Mucosa of gallbladder (tissue), 1 donor: ENCODE measurements at places on chromosomes 5 and 9. TPM values are rescaled to one million over a fixed set of nuclear protein-coding genes. Genes with fewer than 3 reads are reported as not detected.

The C9 gene
- total RNA-seq, result 1.0 TPM

The SPATA31C1 gene
- total RNA-seq, result not detected

The PHYHD1 gene
- total RNA-seq, result 14.6 TPM

The PCDHA4 gene
- 8.0 TPM for total RNA-seq

The CRHBP gene
- 1.5 TPM for total RNA-seq

The SLC4A9 gene
- total RNA-seq, result 0.86 TPM

The ANKRD18A gene
- 11.8 TPM for total RNA-seq

The EFNA5 gene
- total RNA-seq, result 27.9 TPM

The MARVELD2 gene
- total RNA-seq, result 47.1 TPM

The SPATA31E1 gene
- not detected for total RNA-seq

DNA sequence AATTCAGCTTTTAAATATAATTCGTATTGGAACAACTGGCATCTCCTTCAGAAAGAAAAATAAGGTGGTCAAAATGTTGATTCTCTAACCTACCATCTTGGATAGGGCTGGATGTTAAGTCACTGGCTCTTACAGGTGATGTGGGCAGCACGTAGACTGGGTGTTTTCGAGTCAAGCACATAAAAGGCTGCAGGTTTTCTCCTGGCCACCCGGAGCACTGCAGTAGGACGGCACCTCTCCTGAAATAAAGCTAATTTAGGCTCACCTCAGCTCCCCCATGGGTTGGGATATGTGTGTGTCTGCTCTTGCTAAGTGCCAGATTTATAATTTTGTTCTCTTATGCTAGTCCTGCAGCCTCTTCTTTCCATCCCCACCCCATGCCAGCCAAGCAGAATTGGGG is 80.3 kb downstream of the IQGAP2 start:
- DNase-seq, result no peak

- DNase-seq, result no peak
Measured at GRCh38 chr5:124905256-124906130, 159.1 kb upstream of the ZNF608 start.

GRCh38 chr9:109264877-109265587 is 55.8 kb downstream of the EPB41L4B start:
- DNase-seq, result peak; percentile 17

DNA sequence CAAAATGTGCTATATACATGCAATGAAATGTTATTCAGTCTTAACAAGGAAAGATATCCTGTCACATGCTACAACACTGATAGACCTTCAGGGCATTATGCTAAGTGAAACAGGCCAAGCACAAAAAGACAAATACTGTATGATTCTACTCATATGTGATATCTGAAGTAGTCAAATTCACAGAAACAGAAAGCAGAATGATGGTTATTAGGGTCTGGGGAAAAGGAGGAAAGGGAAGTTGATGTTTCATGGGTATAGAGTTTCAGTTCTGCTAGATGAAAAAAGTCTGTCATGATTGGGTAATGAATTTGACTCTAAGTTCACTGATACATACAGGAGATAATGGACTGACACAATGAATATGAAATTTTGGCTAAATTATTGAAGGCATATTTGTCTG is 11.2 kb upstream of the RIC1 start:
- no peak for DNase-seq

DNA sequence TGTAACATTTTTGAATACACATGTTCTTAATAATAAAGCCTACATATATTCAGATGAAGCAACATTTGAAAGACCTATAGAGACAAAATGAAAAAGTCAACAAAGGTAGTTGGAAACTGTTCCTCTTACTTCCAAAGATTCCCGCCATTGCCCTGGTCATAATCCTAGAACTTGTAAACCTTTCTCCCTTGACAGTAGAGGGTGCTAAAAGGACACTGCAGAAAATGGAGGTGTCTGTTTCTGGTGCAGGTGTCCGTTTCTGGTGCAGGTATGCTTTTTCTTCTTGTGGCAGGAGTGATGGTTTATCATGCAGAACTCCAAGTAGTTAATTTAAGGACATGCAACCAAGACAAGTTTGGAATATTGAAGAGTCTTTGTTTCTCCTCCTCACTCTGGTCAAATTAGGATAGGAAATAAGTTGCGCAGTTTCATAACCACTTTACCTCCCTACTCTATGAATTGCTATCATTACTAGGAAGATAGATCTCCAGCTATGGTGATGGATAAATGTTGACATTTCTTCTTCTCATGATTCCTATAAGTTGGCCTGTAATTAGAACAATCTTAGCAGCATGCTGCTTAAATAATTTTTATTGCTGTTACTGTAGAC is 56.0 kb upstream of the FAM174A start:
- no peak for DNase-seq

GRCh38 chr9:131349881-131350563 is 43.9 kb upstream of the PRRC2B start:
- peak; percentile 87 for DNase-seq

GRCh38 chr5:6700074-6700684 is 13.1 kb upstream of the TENT4A start:
- DNase-seq, result no peak

- DNase-seq, result no peak
Measured at GRCh38 chr5:154165886-154166285, 24.6 kb upstream of the GALNT10 start.

- DNase-seq, result no peak
Measured at GRCh38 chr9:2700909-2701550, 16.3 kb upstream of the KCNV2 start.

DNA sequence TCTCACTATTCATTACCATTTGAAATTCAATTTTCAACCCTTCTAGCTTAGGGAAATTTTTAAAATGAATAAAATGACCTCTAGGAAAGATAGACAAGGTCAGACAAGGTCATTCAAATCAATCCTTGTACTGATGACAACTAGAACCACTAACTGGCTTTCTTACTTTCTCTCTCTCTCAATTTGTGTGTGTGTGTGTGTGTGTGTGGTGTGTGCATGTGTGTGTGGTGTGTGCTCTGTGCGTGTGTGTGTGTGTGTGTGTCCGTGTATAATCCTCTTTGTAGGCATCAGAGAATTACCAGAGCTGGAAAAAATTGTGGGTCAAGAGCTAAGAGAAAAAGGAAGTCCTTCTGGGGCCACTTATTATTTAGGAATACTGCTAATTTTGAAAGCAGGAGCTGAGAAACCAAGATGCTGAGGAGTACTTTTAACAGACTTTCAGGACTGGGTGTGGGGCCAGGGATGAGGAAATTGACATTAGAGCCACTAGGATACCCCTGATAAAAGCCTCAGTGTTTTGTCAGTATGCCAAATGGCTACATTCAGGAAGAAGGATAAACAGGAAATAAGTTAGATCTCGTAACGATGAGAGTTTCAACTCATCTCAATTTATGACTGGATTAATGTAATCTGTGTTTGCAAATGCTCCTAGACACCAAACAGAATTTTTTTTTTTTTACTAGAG is 723.3 kb downstream of the CETN3 start:
- DNase-seq, result no peak

GRCh38 chr9:107337676-107338590 is 54.9 kb downstream of the RAD23B start:
- DNase-seq, result no peak

DNA sequence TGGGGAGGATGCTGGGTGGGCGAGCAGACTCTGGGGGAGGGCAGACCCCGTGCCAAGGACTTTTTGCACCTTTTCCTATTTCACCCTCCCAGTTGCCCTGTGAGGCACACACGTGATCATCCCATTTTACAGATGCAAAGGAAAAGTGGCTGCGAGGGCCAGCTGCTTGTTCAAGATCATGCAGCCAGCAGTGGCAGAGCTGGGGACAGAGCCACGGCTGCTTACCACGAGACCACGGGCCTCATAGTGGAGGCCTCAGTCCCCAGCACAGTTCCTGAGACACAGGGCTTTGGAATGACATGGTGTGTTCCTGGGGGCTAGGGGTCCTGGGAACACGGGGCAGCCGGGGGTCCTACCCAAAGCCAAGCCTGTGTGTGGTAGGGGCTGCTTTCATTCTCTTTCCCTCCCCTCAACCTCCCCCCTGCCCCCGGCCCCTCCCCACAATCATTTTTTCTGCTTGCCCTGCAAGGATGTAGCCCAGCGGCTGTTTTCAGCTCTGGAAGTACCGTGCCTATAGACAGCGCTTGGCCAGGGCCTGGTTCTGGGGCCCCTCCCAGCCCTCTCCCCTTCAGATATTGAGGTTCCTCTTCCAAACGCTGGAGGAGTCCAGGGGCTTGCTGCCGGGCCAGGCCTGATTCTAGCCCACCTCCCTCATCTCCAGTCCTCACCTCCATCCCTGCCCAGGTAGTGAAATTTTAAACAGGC is 58.5 kb upstream of the IER5L start:
- no peak for DNase-seq

DNA sequence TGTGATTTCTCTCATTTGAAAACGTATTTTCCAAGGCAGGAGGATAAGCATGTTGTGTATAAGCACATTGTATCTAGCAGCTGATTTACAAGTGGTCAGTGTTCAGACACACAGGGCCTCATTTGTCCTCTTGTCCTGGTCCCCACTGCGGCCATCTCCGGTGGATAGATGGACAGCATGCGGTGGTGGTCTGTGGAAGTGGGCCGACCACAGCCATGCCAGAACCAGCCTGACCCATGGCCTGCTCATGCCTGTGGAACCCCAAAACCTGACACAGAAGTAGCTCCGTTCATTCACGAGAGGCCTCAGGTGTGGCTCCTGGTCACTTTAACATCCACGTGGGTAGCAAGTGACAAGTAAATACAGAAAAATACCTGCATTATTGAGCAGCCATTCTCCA is 14.6 kb downstream of the IRX2 start:
- DNase-seq, result no peak

DNA sequence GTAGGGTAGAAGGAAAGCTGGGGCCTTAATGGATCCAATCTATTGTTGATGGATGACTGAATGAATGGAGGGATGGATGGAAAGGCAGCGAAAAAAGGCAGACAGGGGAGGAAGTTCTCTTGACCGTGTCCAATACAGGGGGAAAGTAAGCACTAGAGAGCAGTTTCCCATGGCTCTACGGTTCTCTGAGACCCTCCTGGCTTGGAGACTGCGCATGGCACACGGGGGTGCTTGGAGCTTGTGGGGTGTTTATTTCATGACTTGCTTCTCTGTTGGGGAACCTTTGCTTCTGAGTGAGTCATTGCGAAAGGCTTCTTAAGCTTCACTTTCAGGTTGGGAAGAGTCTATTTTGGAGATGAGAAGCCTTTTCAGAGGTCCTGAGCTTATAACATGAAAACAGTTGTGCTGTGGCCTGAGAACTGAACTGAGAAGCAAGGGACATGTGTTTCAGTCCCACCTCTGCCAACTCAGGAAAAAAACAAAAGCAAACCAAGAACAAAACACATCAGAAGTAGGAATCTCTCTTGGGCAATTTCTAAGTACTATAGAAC is 12.8 kb upstream of the TEX48 start:
- no peak for DNase-seq

GRCh38 chr9:120892748-120893610 is 16.0 kb upstream of the PHF19 start:
- DNase-seq, result no peak

- DNase-seq, result no peak
Measured at GRCh38 chr5:181173420-181174342, 26.3 kb downstream of the OR2V2 start.

DNA sequence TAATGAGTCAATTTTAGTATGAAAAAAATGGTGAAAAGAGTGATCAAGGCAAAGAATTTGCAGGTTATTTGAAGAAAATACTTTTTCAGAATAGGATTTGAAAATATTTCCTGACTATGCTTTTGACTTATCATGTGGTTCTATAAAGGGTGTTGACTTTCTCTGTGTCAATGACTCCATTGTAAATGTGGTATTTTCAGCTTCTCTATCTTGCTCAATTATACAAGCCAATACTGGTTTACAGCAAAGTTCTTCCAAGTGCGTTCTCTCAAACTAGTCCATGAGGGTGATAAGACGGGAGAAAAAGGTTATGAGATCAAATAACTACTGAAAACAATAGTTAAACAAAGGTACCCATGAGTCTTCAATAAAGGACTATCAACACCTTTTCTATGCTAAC is 21.7 kb downstream of the IL33 start:
- no peak for DNase-seq

- DNase-seq, result no peak
Measured at GRCh38 chr9:120532891-120533290, 47.1 kb downstream of the CDK5RAP2 start.

GRCh38 chr5:57184322-57184721 is 10.5 kb downstream of the GPBP1 start:
- no peak for DNase-seq

GRCh38 chr5:74321326-74321725 is 319.2 kb downstream of the ENC1 start:
- DNase-seq, result no peak

DNA sequence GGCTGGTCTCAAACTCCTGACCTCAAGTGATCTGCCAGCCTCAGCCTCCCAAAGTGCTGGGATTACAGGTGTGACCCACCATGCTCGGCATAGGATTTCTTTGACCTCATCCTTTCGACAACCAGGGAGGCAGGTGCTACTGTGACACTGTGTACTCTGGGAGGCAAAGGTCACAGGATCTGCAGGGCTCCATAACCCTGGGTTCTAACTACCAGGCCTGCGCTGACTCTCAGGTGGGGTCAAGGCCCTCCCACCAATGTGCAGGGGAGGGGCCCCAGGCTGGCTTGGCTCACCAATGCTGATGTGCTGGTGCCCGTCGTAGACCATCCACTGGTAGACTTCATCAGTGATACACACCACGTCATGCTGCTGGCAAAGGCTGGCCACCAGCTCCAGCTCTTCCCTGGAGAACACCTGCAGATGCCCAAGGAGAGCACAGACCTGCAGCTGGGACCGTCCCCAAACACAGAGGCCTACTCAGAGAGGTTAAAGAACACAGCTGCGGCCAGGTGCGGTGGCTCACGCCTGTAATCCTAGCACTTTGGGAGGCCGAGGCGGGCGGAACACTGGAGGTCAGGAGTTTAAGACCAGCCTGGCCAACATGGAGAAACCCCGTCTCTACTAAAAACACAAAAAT is 7.0 kb upstream of the SPOUT1 start:
- DNase-seq, result no peak

DNA sequence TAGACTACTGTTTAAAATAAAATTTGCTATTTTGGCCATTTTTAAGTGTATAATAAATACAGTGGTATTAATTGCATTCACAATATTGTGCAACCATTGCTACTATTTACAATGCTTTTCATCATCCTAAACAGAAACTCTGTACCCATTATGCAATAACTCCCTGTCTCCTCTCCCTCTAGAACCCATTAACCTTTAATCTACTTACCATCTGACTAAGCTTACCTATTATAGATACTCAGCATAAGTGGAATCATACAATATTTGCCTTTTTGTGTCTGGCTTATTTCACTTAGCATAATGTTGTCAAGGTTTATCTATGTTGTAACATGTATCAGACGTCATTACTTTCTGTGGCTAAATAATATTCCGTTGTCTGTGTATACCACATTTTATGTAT is 25.9 kb downstream of the CD14 start:
- DNase-seq, result no peak

DNA sequence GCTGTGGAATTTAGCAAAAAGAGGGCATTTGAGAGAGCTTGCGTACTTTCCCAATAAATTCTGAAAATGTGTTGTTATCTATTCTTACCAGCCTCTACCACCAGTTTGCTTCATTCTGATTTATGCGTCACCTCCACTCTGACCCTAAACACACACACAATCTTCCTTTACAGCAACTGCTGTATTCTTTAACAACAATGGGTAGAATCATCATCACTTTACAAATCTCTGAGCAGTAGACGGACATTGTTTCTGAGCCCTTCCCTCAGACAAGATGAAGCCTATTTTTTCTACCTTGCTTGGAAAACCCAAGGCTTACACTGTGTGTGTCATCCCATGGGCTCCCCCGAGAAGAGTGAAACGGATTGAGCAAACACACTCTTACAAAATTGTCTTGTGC is 83.1 kb upstream of the RASA1 start:
- no peak for DNase-seq

- no peak for DNase-seq
Measured at GRCh38 chr5:109487753-109488420, 78.1 kb upstream of the PJA2 start.

- DNase-seq, result no peak
Measured at GRCh38 chr5:94983861-94984535, 300.9 kb downstream of the MCTP1 start.
